ENCODE measurements at places on chromosomes 4 and X.

DNA sequence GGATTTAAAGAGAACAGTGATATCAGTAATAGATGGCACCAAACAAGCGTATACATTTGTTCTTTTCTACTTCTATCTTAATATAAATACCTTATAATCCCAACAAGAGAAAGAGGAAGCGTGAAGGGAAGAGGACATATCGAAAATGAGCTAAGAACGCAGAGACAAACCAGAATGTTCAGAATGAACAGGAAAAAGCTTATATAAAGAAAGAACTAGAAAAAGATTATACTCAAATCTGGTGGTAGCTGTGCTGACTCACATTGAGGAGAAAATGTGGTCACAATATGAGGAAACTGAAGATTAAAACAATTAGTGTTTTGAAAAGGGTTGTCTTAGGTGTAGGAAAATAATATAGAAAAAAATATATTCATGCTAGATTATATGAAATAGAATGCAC is 2.0 kb upstream of the GPR34 start:
- DNase-seq = no peak

DNA sequence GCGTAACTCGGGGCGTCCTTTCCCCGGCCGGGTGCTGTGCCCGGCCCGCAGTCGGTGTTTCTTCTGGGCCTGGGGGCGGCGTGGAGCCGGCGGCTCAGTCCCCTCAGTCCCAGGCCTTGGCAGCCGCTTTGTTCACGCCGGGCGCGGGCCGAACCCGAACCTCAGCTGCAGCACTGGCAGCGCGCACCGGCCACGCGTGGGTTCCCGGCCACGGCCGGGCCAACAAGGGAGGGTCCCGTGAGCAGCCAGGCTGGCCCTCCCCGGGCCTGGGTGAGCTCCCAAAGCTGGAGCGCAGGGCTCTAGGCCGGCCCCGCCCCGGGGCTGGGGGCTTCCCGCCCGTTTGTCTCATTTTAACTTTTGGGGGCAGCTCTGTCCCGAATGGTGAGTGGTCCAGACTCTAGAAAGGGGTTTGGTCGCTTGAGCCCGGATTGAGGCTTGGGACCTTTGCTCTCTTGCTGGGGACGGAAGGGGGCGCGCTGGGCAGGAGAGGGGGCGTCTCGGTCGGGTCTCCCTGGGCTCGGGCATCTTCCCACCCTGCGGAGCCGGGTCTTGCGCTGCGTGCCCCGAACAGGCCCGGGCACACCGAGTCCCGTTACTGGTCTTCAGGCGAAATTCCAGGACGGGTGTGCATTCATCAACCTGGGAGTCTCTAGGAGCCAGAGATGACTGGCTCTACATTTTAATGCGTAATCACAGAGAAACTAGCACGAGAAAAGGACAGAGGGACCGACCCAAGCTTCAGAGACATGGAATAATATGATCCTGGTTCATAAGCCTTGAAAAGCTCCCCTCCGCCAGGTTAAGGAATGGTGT is 177.1 kb downstream of the CBR4 start:
- no peak for DNase-seq

DNA sequence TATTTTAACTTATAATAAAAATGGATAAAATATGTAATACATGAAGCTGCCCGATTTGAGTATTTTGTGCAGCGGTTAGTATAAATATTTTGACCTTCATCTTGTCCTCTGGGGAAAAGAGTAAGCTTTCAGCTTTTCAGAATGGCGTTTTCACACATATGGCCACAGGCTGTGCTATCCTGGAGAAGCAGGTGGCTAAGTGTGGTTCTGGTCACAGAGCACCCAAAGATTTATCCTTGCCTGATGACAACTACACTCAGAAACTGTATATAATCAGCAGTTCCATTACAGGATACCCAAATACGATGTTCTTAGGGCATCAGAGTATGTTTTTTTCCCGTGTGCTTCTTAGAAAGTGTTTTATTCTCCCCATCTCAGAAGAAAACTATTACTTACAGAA is 42.3 kb upstream of the ANK2 start:
- DNase-seq = no peak

- peak; percentile 48 for DNase-seq
Observed at GRCh38 chr4:82515705-82516104, 46.1 kb downstream of the TMEM150C start.

- DNase-seq = no peak
Observed at GRCh38 chr4:145843148-145843547, 95.5 kb downstream of the ZNF827 start.

DNA sequence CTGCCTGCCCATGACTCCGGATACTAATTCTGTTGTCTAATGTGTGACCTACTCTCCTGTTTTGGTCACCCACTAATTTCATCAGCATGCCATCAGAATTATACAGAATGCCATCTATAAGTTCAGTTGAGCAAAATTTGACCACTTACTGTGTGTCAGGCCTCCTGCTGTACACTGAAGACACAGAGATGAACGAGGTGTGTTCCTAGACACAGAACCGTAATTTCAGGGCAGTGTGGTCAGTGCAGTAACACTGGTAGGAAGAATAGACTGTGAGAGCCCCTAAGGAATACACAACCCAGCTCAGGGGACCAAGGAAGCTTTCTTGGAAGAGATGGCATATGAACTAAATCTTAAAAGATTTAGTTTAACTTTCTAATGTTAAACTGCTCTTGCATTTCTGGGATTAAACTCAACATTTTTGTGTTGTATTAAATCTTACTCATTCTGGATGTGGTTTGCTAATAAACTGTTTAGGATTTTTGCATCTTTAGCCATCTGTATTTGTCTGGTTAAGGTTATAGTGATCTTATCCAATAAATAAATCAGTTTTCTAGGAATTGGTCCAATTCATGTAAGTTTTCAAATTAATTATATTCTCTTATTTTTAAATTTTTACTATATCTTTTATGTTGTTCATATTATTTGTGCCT is 34.3 kb downstream of the KANTR start:
- DNase-seq = no peak

- DNase-seq = no peak
Observed at GRCh38 chr4:140930011-140930410, 173.8 kb upstream of the TBC1D9 start.

GRCh38 chr4:40596522-40596921 is 33.1 kb downstream of the RBM47 start:
- no peak for DNase-seq

DNA sequence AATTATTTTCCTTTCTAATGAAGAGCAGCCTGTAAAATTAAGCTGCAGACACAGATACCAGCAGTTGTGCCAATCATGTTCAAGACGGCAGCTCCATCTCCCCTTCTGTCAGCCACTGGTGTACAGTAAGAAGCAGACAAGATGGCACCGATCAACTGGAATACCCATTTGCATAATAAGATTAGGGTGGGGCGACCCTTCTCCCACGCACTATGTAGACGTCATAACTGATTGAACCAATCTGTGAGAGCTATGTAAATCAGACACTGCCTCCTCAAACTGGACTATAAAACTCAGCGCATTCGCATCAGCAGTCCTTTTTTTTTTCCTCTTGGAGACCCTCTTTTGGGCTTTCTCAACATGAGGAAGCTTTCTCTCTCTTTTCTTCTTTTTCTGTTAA is 40.4 kb upstream of the INTS6L start:
- DNase-seq = no peak

DNA sequence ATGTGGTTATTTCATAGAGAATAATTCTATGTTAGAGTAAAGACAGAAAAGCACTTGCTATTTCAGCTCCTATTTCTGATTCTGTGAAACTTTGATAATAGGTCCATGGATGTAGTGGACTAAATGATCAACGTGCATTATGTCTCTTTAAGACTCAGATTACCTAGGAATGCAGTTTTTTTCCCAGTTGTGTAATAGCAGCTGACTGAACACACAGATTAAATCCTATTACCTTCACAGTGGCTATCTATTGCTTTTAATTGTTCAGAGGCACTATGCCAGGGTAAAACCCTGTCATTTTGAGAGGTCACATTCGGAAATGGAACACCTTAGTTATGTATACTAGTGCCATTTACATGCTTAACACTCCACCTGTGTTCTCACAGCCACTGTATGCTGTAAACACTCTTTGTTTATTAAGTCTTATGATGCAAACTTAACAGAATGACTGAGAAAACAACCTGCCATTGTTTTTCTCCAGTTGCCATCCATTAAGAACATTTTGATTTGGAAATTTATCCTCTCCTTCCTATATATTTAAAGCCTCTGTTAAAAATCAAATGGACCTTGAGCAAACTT is 70.5 kb downstream of the HPGD start:
- no peak for DNase-seq

- no peak for DNase-seq
Observed at GRCh38 chr4:160709546-160709945, 1454.3 kb downstream of the FSTL5 start.

- DNase-seq = no peak
Observed at GRCh38 chrX:46873746-46874145, 36.9 kb downstream of the RP2 start.

DNA sequence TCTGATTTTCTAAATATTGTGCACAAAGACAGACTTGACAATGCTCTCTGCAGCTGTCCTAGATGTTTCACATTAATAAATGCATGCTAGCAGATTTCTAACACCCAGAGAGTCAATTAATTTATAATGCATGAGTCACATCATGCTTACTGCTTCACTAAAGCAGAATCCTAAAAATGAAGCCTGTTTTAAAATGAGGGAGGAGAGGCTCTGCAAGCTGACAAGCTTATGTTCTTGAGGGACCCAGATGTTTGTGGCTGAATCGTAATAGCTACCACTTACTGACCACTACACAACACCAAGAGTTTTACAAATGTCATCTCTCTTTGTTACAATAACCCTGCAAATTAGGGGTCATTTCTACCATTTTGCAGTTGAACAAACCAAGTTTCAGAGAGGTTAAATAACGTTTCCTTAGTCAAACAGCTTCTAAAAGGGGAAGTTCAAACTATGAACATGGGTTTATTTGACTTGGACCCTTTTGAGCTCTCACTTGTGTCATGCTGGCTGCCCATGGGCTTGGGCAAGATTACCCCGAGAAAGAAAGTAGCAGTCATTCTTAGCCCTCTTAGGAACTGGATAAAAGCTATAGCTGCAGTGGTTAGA is 262.7 kb upstream of the ETNPPL start:
- no peak for DNase-seq

DNA sequence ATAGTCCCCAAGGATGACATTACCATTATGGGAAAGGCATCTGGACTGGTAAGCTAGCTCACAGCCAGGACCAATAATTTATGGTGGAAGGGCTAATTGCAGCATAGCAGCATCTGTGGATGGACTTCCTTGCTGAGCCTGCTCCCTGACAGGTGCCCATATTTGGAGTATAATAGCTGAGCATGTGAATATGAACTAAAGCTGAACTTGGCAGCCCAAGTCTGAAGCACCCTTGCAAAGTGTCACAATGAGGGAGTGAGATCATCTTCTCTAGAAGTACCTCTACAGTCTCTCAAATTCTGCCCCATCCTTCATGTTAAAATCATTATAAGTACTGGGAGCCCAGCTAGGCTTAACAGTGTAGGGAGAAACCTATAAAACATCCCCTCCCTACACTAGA is 128.2 kb upstream of the INPP4B start:
- no peak for DNase-seq

GRCh38 chrX:67723580-67724351 is 179.9 kb downstream of the AR start:
- DNase-seq = no peak

DNA sequence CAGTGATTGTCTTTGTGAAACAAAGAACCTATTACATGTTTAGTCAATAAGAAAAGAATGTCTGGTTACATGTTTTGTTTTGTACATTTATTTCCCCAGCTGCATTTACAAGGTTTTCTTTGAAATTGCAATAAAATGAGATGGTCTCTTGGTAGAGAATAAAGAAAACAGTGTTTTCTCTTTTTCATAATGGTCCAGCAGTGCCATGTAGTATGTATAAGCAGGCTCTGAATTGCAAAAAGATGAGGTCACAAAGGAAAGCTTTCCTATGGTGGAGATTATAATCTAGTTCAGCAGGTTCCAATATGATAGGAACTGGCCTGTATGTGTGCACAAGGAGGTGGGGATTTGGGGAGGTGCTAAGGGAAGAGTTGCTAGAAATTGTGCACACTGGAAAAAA is 1417.3 kb downstream of the STIM2 start:
- DNase-seq = no peak

- DNase-seq = no peak
Observed at GRCh38 chrX:134634691-134635090, 23.6 kb downstream of the PLAC1 start.

DNA sequence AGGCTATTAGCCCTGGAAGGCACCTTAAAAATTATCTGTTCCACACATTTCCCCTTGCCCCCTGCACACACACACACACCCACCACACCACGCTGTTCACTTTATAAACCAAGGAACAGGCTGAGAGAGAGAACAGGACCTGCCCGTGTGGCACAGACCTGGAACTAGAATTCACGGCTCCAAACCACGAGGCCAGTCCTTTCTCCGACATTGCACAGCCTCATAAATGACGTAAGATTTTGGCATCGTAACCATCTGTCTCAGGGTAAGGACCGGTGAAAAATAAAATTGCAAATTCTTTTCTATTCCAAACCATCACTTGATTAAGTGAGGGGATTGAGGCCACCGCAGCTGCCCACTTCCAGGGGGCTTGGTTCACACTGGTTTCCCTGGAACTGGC is 330.3 kb downstream of the BCOR start:
- DNase-seq = no peak
